ENCODE measurements at places on chromosomes 5 and 9. TPM values are rescaled to one million over a fixed set of nuclear protein-coding genes. Genes with fewer than 3 reads are reported as not detected.

GRCh38 chr5:81417052-81417451 is 23.1 kb upstream of the ACOT12 start:
- H3K4me3 ChIP-seq: no peak overlapping the region
- no peaks in the 10 kb centered on the region for H3K27me3 ChIP-seq
- DNase-seq: no peak
- no peaks in the 10 kb centered on the region for H3K4me1 ChIP-seq
- no peaks in the 10 kb centered on the region for H3K36me3 ChIP-seq

DNA sequence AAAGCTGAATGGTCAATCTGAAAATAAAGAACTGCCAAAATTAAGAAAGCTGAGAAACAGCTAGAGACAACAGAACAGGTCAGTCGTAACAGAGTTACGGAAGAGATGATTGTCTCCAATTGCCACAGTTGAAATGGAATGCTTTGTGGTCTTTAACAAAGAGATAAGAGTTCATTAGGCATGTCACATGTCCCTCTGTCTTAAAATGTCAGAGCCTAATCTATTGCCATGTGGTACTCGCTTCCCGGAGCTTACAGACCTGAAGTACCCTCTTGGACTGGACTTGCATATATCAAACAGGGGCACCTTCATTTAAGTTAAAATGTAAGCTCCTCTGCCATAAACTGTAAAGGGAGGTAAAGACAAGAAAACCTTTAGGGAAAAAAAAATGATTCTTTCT is 19.7 kb downstream of the TTC39B start:
- no peak overlapping the region for H3K27ac ChIP-seq
- H3K27me3 ChIP-seq: no peaks in the 10 kb centered on the region
- H3K4me3 ChIP-seq: no peak overlapping the region
- DNase-seq: no peak

GRCh38 chr5:62284946-62285891 is 20.8 kb upstream of the KIF2A start:
- peaks cover 40% of the 10 kb centered on the region for H3K4me1 ChIP-seq
- no peak overlapping the region for H3K4me3 ChIP-seq
- no peak for DNase-seq

DNA sequence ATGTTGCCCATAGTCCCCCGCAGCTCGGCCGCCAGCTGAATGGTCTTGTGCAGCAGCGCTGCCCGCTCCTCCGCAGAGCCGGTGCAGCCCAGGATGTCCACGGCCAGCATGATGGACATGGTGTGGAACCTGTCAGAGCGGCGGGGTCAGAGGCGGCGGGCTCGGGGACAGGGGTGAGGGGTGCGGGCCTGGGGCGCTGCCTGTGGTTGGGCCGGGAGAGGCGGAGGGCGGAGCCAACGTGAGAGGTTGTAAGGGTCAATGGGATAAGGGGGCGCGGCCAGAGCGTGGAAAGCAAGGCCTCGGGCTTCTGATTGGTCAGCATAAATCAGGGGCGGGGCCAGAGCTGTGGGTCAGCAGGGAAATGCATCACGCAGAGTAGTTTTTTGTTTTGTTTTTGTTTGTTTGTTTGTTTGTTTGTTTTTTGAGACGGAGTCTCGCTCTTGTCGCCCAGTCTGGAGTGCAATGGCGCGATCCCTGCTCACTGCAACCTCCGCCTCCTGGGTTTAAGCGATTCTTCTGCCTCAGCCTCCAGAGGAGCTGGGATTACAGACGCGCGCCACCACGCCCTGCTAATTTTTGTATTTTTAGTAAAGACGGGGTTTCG is 6.8 kb upstream of the TOR2A start:
- H3K36me3 ChIP-seq: peaks cover 48% of the 10 kb centered on the region
- no peak for DNase-seq
- no peaks in the 10 kb centered on the region for H3K27me3 ChIP-seq
- H3K4me3 ChIP-seq: no peak overlapping the region
- no peak overlapping the region for H3K27ac ChIP-seq
- no peaks in the 10 kb centered on the region for H3K4me1 ChIP-seq

GRCh38 chr5:40578501-40579451 is 100.9 kb upstream of the PTGER4 start:
- H3K4me1 ChIP-seq: peaks cover 13% of the 10 kb centered on the region
- DNase-seq: peak; percentile 2
- no peaks in the 10 kb centered on the region for H3K36me3 ChIP-seq

- H3K4me3 ChIP-seq: no peak overlapping the region
- DNase-seq: no peak
- no peaks in the 10 kb centered on the region for H3K4me1 ChIP-seq
- H3K27ac ChIP-seq: no peak overlapping the region
- H3K27me3 ChIP-seq: no peaks in the 10 kb centered on the region
Measured at GRCh38 chr9:110327716-110328115, 9.9 kb downstream of the TXNDC8 start.

DNA sequence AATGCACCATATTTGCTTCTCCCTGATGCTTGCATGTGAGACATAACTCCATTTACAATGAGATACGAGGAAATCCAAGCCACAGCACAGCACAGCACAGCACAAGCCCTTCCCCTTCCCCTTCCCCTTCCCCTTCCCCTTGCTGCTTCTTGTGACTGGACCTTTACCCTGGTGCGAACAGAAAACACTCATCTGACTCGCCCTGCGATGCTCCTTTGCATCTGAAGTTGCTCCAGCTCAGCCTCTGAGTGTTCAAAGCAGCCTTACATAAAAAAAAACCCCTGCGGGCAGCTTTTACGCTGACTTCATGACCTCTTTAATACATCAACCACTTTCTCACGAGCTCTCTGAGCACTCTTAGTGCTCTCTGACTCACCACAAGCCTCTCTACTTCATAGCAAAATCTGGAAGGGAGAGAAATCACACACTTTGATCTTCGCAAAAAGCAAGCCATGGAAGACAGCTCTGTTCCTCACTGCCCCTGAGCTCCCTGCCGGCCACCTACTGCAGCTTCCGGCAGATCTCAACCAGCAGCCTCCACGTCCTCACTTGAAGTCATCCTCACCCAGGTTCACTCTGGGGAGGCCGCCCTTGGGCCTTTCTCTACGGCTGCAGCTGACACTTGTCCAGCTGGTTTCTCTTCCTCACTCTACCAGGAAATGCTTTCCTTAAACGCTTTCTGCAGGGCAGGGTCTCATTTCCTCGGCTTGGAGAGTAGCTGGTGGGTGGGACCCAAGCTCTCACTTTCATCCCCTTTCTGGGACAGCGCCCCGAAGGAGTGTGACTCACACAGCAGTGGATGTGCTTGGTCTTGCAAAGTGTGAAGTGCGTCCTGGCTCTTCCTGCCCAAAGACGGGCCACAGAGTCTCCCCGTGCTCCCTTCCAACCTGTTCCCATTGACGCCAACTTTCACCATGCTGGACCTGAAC is 5.3 kb downstream of the SLC34A1 start:
- peak overlapping the region; percentile 4 for H3K4me3 ChIP-seq
- peaks cover 58% of the 10 kb centered on the region for H3K4me1 ChIP-seq
- DNase-seq: peak; percentile 80
- H3K27me3 ChIP-seq: no peaks in the 10 kb centered on the region
- no peaks in the 10 kb centered on the region for H3K36me3 ChIP-seq
- peak overlapping the region; percentile 71 for H3K27ac ChIP-seq

- no peak for DNase-seq
- no peaks in the 10 kb centered on the region for H3K36me3 ChIP-seq
- peaks cover 7% of the 10 kb centered on the region for H3K4me1 ChIP-seq
- no peaks in the 10 kb centered on the region for H3K27me3 ChIP-seq
Measured at GRCh38 chr5:102863764-102864560, 108.9 kb downstream of the PAM start.

- no peaks in the 10 kb centered on the region for H3K27me3 ChIP-seq
- DNase-seq: no peak
- H3K27ac ChIP-seq: no peak overlapping the region
- H3K4me3 ChIP-seq: no peak overlapping the region
- no peaks in the 10 kb centered on the region for H3K36me3 ChIP-seq
- H3K4me1 ChIP-seq: no peaks in the 10 kb centered on the region
Measured at GRCh38 chr9:10674586-10674985, 61.8 kb upstream of the PTPRD start.

GRCh38 chr5:160312960-160313727 is 780 bp upstream of the CCNJL start:
- no peak for DNase-seq
- H3K36me3 ChIP-seq: no peaks in the 10 kb centered on the region
- peaks cover 16% of the 10 kb centered on the region for H3K27me3 ChIP-seq
- H3K4me3 ChIP-seq: no peak overlapping the region
- H3K4me1 ChIP-seq: no peaks in the 10 kb centered on the region

GRCh38 chr9:100926366-100926765 is 102.2 kb upstream of the PLPPR1 start:
- H3K27me3 ChIP-seq: no peaks in the 10 kb centered on the region
- H3K4me1 ChIP-seq: no peaks in the 10 kb centered on the region
- no peak overlapping the region for H3K4me3 ChIP-seq
- no peaks in the 10 kb centered on the region for H3K36me3 ChIP-seq
- no peak for DNase-seq

GRCh38 chr9:132126680-132127236 is 35.1 kb upstream of the NTNG2 start:
- H3K4me1 ChIP-seq: peaks cover 13% of the 10 kb centered on the region
- no peaks in the 10 kb centered on the region for H3K36me3 ChIP-seq
- peaks cover 4% of the 10 kb centered on the region for H3K27me3 ChIP-seq
- no peak overlapping the region for H3K27ac ChIP-seq
- H3K4me3 ChIP-seq: no peak overlapping the region

GRCh38 chr5:175800656-175801081 is 70.7 kb upstream of the CPLX2 start:
- H3K27me3 ChIP-seq: peaks cover 8% of the 10 kb centered on the region
- H3K36me3 ChIP-seq: no peaks in the 10 kb centered on the region
- peaks cover 16% of the 10 kb centered on the region for H3K4me1 ChIP-seq
- H3K27ac ChIP-seq: no peak overlapping the region
- no peak for DNase-seq

Gene ALDOB
- not detected for total RNA-seq

Gene COL27A1
- 1.3 TPM for total RNA-seq

Gene ANKRD31
- 0.73 TPM for total RNA-seq
